ENCODE measurements at places on chromosomes 4 and X.

DNA sequence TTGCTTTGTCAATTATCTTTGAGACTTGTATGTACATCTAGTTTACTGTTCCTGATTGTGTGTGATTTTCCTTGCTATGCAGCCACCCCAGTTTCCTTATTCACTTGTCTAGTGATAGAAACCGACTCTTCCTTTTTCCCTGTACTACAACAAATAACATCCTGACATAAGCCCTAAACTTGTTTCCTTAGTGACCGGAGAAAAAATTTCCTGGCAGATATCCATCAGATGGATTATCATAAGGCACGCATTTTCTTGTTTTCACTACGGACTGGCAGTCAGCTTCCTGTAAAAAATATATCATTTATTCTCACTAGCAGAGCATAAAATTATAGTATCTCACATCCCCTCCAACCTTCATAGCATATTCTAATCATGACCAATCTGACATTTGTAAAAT lies 410.7 kb downstream of the CENPC start:
- DNase-seq = no peak

- DNase-seq = no peak
Measured at GRCh38 chr4:182711211-182711610, 206.0 kb downstream of the DCTD start.

- DNase-seq = no peak
Measured at GRCh38 chr4:20462426-20463175, 210.9 kb downstream of the SLIT2 start.

DNA sequence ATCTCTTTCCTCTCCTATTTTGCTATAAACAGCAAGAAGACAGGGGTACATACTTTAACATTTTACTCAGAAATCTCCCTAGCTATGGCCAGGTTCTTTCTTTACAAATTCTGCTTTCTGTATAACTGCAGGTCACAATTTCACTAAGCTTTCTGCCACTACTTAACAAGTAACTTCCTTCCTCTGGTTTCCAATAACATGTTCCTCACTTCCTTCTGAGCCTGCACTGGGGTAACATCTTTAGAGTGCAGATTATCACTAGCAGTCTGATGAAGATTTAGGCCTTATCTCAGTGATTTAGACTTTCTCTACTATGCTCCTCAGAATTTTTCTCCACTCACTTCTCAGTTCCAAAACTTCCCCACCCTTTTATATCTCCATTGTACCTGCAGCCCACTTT lies 1930.5 kb upstream of the AGA start:
- no peak for DNase-seq

GRCh38 chr4:147220833-147221232 lies 260.1 kb upstream of the EDNRA start:
- no peak for DNase-seq

DNA sequence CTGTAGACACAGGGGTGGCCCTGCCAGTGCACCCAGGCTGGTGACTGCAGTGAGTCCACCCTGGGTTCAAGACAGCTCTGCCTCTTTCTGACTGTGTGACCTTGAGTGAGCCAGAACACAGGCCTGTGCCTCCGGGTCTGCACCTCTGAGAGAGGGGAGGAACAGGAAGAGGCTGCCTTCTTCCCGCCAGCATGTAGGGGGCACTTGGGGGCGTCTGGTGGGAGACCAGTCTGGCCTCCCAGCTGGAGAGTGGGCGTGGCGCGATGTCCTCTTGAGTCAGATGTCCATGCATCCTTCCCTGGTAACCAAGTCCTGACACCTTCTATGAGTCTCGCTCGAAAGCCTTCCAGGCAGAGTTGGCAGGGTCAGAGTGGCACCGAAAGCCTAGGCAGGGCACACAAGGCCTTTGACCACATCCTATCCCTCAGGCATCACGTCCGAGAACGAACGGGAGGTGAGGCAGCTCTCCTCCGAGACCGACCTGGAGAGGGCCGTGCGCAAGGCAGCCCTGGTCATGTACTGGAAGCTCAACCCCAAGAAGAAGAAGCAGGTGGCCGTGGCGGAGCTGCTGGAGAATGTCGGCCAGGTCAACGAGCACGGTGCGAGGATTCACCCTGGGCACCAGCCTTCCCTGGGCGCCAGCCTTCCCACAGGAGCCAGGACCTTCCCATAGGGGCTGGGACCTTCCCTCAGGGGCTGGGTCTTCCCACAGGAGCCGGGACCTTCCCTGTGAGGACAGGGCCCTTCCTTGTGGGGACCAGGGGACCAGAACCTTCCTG lies 21.3 kb downstream of the WFS1 start:
- DNase-seq = no peak

Measured in CD4-positive, alpha-beta T cell treated with Interleukin-1 beta for 1 hour (primary cell).